ENCODE measurements at places on chromosomes 7 and 10.

DNA sequence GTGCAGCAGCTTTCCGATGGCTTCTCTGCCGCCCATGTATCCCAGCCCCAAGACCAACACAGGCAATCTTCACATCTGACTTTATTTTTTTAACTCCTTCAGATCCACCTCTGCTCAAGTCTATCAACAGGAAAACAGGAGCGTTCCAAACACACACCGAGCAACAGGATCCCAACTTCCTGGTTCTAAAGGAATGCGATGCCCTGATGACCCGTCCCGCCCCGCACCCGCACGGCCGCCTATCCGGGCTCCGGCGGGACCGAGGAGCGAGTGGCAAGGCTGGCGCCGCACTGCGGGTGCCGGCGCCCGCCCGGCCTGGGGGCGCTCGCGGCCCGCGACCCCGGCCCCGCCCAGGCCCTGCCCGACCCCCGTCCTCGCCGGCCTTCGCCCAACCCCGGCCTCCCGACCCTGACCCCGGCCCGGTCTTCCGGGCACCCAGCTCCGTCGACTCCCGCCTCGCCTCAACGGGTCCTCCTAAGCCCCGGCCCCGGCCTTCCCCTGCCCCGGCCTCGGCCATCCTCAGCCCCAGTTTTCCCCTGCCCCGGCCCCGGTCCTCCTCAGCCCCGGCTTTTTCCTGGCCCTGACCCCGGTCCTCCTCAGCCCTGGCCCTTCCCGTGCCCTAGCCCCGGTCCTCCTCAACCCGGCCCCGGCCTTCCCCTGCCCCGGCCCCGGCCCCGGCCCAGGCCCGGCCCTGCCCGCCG, 730 bp downstream of the LARP4B start:
- peak; percentile 4 for DNase-seq

DNA sequence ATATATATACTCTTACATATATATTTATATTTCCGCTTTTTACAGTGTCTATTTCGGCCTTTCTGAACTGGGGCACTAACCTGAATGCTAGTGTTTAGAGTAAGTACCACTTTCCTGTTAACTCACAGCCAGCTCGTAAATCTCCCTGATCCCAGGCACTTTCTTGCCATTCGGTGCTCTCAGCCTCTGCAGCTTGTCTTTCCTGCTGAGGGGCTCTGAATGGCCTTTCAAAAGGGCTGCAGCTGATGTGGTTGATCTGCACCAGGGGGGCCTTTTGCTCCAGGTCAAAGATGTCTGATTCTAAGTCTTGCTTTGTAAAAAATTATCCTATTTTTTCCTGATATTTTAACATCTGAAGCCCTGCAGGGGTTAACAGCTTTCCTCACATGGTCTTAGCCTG, 25.5 kb upstream of the HPS1 start:
- DNase-seq, result no peak

DNA sequence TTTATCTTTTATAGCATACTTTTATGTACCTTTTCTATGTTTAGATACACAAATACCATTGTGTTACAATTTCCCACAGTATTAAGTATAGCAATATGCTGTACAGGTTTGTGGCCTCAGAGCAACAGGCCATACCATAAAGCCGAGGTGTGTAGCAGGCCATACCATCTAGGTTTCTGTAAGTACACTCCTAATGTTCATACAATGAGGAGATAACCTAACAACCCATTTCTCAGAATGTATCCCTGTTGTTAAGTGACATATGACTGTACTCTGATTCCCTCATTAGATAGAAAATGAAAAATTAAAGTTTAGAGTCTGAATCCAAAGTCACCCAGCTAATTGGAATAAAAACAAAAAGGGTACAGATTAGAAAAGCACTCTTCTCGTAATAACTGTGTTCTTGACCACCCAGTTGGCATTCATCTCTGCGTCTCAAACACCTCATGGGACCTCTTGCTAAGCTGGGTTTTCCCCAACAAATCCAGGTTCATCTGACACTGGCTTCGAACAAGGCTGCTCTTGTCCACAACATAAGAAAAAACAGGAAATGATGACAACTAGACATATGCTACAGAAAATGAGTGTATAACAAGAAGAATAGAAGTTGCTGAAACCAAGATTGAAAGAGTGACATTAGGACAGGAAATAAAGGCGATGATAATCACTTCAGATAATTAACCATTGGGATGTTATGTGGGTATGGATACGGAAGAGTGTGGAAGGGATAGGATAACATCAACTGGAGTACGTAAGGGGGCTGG, 1.4 kb downstream of the NDUFB8 start:
- no peak for DNase-seq

DNA sequence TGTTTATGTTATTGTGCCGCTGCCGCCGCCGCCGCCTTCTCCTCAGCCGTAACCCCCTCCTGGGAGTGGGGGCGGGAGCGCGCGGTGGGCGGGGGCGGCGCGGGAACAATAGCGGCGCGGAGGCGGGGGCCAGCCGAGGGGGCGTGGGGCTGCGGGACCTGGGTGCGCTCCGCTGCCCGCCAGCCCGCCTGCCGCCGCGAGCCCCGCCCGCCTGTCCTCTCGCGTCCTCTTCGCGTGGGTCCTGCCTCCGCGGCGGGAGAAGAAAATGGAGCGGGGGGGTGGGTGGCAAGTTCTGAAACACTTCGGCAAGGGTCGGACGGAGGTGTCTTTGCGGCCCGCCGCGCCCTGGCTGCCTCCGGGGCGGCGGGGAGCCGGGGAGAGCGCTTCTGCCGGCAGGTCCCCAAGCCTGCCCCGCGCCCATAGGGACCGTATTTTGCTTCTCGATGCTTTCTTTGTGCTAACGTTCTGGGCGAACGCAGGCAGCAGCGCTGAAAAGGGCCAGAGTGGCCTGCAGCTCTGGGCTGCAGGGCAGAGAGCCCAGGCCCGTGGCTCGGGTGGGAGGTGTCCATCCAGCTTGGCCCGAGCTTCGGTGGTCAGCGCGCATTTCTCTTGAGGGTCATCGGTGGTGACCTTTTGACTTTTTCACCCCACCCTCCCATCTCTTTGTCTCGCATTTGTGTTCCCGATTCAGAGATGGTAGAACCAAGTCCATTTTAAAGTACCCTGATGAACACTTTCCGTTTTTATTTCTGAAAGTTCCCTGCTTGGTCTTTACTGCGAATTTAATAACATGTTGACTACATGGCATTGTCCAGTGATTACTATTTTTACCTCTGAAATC, 613 bp downstream of the MAPK8 start:
- peak; percentile 62 for DNase-seq

- DNase-seq, result no peak
Measured at GRCh38 chr7:54689394-54690049, 69.5 kb downstream of the SEC61G start.

DNA sequence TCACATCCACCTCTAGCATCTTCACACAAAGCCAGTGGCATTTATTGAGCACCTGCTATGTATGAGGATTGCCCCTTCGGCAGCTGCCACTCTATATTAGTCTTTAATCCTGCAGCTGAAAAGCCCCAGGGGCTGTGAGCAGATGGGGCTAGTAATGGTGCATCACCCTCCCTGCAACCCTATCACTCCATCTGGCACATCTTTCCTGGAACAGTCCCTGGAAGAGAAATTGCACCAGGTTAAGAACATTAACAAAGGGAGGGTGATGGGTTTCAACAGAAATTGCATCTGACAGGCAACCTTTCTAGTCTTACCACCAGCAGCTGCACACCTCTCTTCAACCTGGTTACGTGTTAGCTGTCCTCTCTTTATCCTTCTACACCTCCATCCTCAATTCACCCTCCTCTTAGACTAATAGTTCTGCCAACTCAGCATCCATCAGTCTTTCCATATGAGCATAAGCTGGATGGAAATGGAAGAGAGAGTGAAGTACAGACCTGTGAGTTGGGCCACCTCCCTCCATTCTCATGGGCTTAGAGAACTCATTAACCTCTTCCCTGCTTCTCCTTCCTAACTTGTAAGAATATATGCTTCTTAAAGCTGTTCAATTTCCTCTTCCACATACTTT, 168.6 kb upstream of the NEBL start:
- DNase-seq, result no peak

DNA sequence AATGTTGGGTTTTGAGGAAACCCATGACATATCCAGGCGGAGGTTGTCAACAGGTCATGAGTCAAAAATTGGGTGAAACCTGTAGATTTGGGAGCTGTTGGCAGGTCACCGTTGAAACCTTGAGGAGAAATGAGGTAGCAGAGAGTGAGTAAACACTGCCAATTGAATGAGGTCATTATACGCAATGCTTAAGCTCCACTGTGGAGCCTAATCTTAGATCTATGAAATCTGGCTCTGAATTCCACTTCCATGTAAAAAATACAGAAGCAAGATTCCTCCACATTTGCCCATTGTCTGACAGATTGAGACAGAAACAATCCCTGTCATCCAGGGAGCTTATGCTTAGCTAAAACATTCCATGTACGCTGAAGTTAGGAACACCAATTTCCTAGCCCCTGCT, 76.0 kb upstream of the IL6 start:
- no peak for DNase-seq

DNA sequence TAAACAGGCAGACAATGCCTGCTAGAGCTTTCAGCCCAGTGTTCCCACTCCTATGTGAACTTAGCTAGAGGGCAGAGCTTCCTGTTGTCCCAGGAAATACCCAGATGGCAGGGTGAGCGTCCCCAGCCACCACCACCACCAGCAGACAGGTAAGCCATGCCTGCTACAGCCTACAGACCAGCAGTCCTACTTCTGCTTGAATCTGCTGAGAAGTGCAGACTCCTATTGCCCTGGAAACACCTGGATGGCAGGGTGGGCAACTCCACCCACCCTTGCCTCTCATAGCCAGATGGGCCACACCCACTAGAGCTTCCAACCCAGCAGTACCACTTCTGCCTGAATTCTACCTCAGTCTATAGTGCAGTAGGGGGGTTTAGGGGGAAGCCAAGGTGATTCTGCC, 64.4 kb downstream of the FBXL13 start:
- no peak for DNase-seq

DNA sequence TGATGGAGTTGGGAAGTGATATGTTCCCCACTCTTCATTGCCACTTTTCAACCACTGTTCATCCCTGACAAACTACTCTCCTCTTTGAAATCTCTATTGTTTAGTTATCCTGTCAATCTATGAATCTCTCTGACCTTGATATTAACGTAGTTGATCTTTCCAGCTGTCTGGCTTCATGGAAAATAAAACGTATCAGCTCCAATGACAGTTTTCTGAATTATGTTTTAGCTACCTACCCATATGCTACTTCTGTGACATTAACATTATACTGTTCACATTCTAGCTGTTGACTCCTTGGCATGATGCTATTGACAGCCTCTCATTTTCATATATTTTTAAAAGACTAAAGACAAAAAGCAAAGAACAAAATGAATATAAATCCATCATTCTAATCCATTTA, 53.3 kb downstream of the PCLO start:
- no peak for DNase-seq

DNA sequence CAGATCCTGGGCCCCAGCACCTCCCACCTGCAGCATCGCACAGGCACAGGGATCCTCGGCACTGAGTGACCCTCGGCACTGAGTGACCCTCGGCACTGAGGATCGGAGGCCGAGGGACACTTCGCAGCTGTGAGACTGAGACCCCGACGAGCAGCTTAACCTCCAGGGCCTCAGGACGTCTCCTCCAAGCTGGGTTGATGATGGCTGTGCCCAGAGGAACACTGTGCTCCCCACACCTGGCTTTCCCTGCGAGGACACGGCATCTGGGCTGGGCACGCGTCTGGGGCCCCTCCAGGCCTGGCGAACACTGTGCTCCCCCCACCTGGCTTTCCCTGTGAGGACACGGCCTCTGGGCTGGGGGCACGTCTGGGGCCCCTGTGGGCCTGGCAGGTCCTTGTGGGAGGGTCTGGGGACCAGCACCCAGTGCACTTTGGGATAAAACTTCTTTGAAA, 158.3 kb upstream of the PPP2R2D start:
- DNase-seq, result no peak

GRCh38 chr10:24469993-24470392, 253.7 kb downstream of the ARHGAP21 start:
- DNase-seq, result no peak

GRCh38 chr7:150881189-150881588, 28.9 kb downstream of the AOC1 start:
- DNase-seq, result no peak

- DNase-seq, result no peak
Measured at GRCh38 chr10:3534433-3534832, 250.6 kb downstream of the KLF6 start.

DNA sequence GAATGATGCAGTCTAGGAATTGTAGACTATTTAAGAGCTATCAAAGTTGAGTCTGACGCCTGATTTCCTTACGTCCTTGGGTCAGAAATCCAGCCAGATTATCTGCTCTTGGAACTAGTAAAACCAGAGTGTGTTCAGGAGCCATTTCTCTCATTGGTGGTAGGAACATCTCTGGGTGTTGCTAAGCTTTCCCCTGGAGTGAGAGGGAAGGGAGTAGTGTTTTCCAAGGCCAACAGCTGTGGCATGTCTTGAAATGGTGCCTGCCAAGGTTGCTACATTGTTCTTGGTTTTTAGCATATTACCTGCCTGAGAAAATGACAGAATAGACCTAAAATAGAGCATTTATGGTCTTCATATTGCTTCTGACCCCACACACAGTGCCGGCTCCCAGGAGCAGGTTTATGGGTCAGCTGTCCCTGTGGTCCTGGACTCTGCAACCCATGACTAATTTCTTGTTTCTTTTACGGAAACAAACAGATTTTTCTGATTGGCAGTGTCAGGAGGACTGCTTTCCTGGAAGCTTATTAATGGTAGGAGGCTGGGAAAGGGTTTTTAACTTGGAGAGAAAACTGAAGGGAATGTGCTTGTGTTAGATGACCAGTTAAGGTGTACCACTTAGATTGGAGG, 17.5 kb downstream of the GBF1 start:
- no peak for DNase-seq

GRCh38 chr10:117170244-117170643, 27.0 kb upstream of the KCNK18 start:
- DNase-seq, result no peak

DNA sequence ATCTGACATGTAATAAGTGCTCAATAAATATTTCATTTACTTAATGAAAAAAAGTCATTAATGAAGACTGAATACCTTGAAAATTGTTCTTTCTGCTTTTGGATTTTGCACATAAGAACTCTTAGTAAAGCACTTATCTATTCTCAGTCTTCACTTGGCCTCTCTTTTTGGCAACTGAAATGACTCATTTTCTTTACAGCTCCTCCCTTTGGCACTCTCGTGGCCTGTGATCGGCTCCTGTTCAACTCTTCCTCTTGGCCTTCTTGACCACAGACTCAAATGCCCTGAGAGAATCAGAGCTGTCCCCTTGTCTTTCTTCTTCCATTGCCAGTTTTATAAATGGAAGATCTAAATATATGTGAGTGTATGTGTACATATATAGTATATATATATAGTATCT, 54.2 kb downstream of the FOXP2 start:
- no peak for DNase-seq

All from activated T-helper 9 cell treated with anti-CD3 and anti-CD28 coated beads, Interleukin-2, amount 50 U/mL, for 16 hours (primary cell).